NB4 (cell line): ENCODE measurements at places on chromosomes 3 and 15.

GRCh38 chr3:66812136-66812535 is 186.0 kb upstream of the KBTBD8 start:
- no peak for DNase-seq

DNA sequence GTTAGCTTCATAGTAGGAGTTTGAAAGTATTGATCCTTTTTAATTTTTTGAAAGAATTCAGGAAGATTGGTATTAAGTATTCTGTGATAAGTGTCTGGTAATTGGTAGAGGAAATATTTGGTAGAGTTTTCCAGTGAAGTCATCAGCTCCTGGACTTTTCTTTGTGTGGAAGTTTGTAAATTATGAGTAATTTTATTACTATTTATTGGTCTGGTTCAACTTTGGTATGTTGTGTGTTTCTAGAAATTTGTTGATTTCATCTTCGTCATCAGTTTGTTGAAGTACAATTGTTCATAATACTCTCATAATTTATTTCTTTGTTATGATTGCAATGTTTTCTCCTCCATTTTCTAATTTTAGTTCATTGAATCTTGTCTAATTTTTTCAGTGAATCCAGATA is 832.0 kb downstream of the OTOL1 start:
- DNase-seq: no peak

GRCh38 chr3:22923711-22924110 is 279.4 kb upstream of the UBE2E2 start:
- DNase-seq: no peak

DNA sequence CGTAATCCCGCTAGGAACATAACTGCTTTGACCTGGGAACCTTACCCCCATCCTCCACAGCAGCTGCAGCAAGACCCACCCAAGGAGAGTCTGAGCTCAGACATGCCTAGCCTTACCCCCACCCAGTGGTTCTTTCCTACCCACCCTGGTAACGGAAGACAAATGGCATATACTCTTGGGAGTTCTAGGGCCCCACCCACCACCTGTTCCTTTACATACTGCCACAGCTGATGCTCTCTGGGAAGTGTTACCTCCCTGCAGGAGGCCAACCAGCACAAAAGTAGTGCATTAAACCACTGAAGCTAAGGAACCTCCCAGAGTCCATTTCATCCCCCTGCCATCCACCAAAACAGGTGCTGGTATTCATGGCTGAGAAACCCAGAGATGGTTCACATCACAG is 50.6 kb upstream of the AZI2 start:
- no peak for DNase-seq

DNA sequence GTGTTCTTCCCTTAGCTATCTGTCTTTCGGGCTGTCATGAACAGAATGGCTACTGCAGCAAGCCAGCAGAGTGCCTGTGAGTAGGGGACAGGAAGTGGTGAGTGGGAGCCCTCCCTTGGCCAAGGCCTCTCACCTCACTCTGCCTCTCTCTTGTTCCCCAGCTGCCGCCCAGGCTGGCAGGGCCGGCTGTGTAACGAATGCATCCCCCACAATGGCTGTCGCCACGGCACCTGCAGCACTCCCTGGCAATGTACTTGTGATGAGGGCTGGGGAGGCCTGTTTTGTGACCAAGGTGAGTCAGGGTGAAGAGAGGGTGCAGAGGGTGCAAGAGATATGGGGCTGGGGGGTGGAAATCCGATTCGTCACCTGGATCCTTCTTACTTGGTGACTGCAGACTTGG is 3.0 kb downstream of the DLL4 start:
- peak; percentile 89 for DNase-seq

DNA sequence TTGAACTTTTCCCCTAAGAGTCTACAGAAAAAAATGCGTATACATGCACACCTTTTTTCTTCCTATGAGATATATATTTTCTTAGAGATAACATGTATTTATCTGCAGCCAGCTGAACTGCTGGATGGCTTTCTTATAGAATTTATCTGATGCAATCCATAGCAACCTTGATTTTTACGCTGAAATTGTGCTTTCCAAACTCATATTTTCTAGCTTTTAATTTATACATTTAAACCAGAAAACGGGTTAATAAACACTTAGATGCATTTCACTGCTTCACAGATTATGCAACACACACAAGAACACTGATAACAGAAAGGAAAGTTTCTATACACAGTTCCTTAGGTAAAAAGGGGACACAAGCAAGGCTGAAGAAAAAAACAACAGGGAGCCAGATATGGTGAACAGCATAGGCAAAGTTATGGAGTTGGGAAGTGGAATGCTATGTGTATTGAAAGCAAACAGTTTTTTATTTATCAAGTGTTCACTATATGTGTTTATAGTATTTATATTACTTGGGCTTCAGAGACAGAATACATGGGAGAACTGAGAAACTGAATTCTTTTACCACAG is 149.5 kb downstream of the SPATA16 start:
- no peak for DNase-seq

DNA sequence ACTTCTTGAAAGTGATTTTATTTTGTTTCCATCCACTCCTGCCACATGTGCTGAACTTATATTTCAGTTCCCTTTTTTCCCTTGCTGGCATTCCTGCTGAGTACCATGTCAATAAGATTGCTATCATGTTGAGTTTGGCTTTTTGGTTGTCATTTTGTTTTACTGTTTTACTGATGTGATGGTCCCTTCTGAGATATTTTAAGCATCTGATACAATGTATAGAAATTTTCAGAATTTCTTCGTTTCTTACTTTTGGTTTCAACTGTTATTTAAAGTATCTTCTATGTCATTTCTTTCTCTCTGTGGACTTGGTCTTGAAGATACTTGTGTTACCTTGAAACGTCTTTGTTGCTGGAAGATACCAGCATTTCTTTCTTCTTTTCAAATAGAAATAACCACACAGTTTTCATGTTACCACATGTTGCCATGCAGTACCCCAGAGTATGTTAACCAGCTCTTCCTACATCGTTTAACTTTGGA is 14.1 kb downstream of the SIDT1 start:
- no peak for DNase-seq
